ENCODE measurements at places on chromosomes 3 and 15.
A peak's percentile ranks its signal among the peaks of the same experiment; 100 is the strongest.

DNA sequence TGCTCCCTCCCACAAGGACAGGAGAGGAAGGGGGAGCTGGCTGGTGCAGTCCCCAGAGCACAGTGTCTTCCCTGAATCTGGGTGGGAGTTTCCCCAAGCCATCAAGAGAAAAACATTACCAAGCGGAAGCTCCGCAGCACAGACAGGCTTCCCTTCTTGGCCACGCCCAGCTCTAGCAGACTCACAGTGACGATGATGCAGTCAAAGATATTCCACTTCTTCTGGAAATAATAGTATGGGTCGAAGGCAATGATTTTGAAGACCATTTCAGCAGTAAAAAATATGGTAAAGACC is 76.7 kb downstream of the SCN10A start:
- DNase-seq: no peak

GRCh38 chr3:119375510-119375909 is 81.3 kb downstream of the ARHGAP31 start:
- DNase-seq: no peak

- no peak for DNase-seq
Observed at GRCh38 chr3:112247350-112247749, 46.7 kb downstream of the SLC9C1 start.

DNA sequence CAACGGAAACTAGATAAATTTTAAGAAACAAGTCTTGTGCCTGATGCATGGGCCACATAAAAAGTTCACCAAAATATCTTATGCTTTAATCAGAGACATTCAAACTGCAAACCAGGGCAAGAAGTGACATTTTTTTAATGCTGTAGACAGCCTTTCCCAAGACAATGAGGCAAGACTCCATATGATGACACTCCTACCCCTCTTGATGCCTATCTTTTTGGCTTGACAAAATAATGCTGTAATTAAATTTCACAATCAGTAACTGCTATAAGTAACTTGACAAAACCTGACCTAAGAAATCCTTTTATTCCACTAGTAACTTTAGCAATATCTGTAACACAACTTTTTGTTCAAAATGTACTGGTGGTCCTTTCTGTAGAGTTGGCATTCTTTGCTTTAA is 48.7 kb downstream of the ECT2 start:
- DNase-seq: no peak

DNA sequence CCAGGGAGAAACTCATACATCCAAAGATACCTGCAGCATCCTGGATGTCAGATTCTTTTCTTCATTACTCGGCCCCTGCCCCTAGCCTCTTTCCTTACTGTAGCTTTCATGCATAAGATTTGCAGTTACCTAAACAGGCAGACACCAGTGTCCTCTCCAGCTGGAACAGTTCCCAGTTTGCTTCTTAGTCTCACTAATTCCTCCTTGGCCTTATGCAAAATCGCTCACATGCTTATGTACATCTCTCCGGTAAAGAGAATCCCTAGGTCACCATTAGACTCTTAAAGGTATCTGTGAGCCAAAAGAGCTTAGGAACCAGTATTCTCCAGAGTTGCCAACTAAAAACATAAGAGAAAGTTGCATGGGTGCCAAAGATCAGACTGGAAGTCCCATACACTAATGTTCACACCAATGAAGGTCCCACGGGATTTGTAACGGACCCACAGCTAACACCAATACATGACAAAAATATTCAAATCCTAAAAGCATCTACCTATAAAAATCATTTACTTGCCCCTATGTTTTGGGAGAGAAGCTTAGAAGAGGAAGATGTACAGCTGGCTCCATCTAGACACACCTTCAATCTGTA is 66.6 kb downstream of the CBLB start:
- no peak for DNase-seq

DNA sequence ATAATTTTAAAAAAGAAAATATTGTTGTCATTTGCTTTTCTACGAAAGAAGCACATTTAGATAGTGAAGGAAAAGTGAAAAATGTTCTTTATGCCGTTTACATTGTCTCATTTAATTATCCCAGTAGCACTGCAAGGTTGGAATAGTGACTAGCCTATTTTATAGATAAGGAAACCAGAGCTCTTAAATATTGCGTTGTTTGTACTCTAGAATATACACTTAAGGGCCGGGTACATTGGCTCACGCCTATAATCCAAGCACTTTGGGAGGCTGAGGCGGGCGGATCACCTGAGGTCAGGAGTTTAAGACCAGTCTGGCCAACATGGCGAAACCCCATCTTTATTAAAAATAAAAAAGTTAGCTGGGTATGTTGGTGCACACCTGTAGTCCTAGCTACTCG is 127.5 kb downstream of the FNDC3B start:
- no peak for DNase-seq

- no peak for DNase-seq
Observed at GRCh38 chr3:21847005-21847404, 96.0 kb upstream of the ZNF385D start.

DNA sequence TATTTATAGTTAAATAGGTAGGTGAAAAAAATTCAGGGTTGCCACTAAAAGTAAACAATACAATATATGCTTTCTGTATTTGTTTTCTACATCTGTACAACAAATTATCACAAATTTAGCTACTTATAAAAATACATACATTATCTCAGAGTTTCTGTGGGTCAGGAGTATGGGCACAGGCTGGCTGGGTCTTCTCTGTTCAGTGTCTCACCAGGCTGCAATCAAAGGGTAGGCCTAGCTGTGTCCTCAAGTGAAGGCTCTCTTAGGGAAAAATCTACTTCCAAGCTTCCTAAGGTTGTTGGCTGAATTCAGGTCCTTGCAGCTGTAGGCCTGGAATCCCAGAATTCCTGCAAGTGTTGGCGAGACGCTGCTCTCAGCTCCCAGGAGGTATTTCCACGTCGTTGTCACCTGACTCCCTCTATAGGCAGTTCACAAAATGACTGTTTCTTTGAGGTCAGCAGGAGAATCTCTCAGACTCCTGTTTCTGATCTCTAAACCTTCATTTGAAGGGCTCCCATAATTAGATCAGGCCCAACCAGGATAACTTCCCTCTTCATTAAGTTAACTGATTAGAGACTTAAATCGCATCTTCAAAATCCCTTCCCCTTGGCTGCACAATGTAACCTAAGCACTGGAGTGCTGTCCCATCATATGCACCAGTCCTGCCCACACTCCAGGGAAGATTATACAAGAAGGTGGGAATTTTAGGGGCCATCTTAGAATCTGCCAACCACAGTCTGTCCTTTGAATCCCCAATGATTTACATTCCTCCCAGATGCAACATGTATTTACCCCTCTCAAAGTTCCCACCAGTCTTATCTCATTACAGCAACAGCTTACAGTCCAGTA is 296.6 kb downstream of the SUCLG2 start:
- no peak for DNase-seq

- DNase-seq: no peak
Observed at GRCh38 chr3:69811452-69812401, 72.5 kb downstream of the MITF start.

DNA sequence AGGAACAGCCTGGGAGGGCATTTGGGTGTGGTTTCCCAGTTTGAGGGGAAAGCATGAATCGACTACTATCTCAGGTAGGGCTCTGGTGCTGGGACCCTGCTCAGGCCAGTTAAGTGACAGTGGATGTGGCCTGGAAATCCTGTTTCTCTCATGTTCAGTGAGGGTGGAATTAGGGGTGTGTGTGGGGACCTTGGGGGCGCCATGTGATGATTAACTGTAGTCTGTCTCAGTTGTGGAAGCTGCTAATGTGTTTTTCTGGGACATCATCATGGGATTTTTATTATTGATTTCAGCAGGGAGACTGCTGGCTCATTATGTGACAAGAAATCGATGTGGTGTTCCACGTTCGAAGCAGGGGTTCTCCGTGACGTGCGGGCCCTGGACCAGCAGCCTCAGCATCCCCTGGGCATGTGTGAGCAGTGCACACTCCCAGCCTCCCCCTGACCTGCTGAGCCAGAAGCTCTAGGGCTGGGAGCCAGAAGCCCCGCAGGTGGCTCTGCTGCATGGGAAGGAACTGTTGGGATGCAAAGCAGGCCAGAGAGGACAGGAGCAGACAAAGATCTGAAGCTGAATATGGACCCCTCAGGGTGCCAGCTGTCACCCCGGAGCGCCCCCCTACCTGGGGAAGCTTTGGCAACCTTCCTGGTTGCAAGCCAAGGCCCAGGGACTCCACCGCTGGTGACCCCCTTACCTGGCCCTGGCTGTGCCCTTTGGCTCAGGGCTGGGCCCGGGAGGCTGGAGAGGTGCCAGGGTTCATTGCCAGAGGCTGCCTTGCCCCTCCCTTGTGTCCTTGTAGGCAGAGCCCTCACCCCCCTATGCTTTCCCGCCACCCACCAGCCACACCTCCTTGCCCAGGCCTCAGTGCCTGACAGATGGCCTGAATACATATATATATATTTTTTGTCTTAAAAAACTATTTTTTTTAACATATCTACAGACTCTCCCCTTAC is 149.8 kb downstream of the APBA2 start:
- no peak for DNase-seq

GRCh38 chr3:115667738-115668065 is 44.4 kb downstream of the GAP43 start:
- no peak for DNase-seq

DNA sequence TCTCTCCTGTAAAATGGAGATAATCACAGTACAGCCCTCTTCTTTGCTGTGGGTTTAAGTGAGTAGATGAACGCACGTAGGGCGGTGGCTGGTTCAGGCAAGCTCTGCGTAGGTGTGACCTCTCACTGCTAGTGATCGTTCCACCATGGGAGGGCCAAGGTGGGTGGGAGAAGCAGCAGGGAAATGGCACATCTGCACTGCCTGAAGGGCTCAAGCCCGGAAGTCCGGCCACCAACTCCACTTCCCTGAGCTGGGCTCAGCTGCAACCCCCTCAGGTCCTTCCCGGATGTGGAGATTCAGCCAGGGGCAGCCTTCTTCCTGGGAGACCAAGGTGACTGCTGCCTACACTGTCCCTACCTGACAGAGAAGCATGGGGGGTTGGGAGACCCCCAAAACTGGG is 102.9 kb downstream of the ADCY5 start:
- no peak for DNase-seq

GRCh38 chr15:35627696-35628095 is 81.7 kb upstream of the DPH6 start:
- no peak for DNase-seq

DNA sequence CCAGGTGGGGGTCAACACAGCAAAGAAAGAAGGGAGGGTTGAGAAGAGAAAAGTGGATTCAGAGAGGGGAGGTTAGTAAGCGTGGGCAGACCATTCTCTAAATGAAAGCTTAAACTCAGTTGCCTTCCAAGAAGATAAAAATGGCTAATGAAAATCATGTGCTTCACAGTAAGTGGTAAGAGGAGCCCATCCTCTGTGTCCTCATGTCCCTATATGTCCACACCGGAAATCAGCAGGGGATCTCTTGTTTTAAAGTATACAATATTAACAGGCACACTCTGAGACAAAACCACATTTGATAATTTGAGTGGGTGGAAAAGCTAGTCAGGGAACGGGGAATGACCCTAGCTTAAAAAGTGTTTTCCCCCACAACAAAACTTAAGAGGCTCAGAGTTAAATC is 4.4 kb upstream of the FOXP1 start:
- DNase-seq: no peak

GRCh38 chr15:89379818-89380217 is 45.2 kb upstream of the POLG start:
- DNase-seq: no peak

- no peak for DNase-seq
Observed at GRCh38 chr3:89238846-89239245, 131.4 kb downstream of the EPHA3 start.

GRCh38 chr3:47000198-47000815 is 20.8 kb downstream of the NBEAL2 start:
- no peak for DNase-seq

GRCh38 chr15:100767001-100767825 is 112.4 kb upstream of the ALDH1A3 start:
- no peak for DNase-seq

- no peak for DNase-seq
Observed at GRCh38 chr15:91849749-91850161, 3.8 kb upstream of the SLCO3A1 start.

GRCh38 chr3:9793161-9793781 is 389 bp downstream of the ARPC4 start:
- peak; percentile 23 for DNase-seq

DNA sequence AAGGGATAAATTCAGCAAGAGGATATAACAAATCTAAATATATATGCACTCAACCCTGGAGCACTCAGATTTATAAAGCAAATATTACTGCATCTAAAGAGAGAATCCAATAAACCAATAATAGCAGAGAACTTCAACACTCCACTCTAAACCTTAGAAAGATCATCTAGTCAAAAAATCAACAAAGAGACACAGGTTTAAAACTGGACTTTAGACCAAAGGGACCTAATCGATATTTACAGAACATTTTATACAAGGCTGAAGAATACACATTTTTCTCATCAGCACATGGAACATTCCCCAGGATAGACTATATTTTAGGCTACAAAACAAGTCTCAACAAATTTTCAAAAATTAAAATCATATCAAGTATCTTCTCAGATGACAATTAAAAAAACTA is 379.0 kb downstream of the GBE1 start:
- no peak for DNase-seq

GRCh38 chr15:76844096-76844495 is 61.0 kb downstream of the SCAPER start:
- DNase-seq: no peak

DNA sequence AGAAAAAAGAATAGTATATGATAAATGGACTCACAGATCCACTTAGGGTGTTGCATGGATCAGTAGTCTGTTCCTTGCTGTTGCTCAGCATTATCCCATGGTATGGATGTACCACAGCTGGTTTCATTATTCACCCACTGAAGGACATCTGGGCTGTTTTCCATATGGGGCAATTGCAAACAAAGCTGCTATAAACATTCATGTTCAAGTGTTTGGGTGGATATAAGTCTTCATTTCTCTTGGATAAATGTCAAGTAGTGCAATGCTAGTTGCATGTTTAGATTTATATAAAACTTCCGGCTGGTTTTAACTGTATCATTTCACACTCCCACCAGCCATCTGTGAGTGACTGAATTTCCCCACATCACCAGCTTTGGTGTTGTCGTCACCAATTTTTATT is 137.7 kb downstream of the ASB7 start:
- no peak for DNase-seq

DNA sequence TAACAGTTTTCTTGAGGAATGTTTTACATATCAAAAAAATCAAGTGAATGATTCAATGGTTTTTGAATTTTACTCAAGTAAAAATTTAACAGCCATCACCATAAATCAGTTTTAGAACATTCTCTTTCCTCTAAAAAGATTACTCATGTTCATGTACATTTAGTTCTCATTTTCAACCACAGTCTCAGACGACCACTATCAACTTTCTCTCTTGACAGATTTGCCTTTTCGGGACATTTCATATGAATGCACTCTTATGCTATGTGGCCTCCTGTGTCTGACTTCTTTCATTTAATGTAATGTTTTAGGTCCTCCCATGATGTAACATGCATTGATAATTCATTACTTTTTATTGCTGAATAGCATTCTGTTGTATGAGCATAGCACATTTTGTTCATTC is 309.3 kb upstream of the PLSCR5 start:
- DNase-seq: no peak

- DNase-seq: no peak
Observed at GRCh38 chr15:59104602-59104911, 389 bp upstream of the CCNB2 start.

All from effector CD4-positive, alpha-beta T cell (primary cell).